ENCODE measurements at places on chromosomes 12 and 14.

DNA sequence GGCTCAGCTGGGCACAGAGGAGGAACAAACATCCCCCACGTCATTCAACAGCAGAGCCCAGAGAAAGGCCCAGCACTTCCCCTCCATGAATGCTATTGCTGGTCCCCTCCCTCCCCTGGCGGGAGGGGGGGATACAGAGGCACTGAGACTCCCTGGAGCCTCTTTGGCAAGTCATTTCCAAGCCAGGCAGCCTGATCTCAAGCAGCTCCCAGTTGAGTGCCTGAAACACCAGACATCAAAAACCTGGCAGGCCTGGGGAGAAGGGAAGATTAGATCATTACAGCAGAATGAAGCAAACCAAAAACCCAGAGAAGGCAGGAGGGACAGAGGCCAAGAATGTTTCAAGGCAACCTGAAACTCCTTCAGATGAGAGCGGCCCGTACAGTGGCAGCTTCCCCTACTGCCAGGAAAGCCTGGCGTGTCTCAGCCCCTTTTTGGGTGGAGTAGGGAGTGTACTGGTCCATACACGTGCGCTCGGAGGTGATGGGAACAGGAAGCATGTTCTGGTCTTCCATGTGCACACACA is 92.1 kb downstream of the LRRC74A start:
- DNase-seq, result no peak

GRCh38 chr14:52015411-52016030 is 26.2 kb downstream of the RTRAF start:
- DNase-seq, result no peak

- no peak for DNase-seq
Observed at GRCh38 chr14:61476754-61477410, 155.5 kb downstream of the PRKCH start.

GRCh38 chr12:132665794-132666193 is 21.3 kb downstream of the POLE start:
- DNase-seq, result no peak

DNA sequence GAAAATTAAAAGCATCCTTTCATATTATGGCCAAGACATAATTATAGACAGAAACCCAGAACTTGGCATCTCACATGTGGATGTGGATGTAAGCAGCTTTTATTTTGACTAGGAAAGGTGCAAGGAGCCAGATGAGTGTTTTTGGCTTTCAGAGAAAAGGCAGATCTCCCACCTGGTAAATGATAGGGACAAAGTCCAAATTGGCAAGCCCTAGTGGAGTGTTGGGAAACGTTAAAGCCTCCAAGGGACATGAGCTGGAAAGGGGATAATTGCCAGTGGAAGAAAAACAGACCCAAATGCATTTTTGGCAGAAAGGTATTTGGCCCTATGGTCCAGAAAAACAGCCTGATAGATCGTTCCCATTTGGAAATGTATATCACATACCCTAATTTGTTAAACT is 60.1 kb downstream of the KLHL28 start:
- no peak for DNase-seq

DNA sequence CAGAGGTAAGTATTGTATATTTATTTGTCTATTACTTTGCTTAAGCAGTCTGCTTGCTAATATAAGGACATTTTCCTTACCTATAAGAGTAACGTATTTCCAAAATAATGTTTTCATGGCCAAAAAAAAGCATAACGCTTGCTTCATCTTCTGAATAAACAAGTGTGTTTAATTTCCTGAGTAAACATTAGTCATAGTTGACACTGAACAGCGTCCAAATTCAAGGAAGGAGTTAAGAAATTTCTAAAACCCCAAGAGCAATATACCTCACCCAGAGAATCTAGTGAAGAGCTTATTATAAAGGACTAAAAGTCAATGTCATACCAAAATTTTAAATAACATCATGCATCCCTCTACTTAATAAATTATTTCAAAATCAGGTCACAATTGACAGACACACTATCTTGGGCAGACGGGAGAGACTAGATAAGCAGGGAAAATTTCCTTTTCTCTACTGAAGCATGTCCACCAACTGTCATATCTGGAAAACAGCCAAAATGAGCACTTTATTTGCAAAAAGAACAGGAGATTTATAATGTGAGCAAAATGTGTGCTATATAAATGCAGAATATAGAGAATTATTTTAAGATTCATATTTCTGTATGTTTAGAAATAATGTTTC is 25.1 kb downstream of the ANKS1B start:
- no peak for DNase-seq

- DNase-seq, result peak; percentile 30
Observed at GRCh38 chr12:6039894-6040601, 84.4 kb downstream of the VWF start.

- DNase-seq, result no peak
Observed at GRCh38 chr12:54131641-54132280, 57.0 kb downstream of the SMUG1 start.

DNA sequence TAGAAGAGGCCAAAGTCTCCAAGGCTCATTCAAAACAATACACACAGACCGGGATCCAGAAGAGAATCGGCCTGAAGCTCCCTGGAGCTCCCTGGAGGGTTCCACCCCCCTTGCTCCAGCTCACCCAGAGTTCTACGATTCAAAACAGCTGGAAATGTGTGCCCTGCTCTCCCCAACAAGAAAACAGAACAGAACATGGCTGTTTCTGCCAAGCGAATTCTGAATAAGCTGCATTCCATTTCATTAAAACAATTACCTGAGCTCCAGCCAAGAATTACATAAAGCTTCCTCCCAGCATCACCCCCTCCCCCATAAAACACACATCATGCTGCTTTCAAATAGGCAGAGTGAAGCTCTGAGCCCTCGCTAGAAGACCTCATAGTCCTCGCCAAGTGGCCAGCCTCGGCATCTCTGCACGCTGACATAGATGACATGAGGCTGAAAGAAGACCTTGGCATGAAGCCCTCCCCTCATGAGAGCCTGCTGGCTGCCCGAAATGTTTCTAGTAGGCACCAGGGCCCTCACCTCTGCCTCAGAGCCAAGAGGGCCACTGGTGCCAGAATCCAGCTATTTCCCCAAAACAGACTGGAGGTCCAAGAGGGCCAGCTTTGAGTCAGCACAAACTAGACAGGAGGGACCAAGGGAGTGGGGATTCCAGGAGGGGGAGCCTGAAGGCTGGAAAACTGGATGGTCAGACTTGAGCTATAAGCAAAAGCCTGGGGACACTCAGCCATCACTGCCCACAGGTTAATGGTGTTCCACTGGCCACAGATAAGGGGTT is 8.3 kb downstream of the PXN start:
- no peak for DNase-seq

DNA sequence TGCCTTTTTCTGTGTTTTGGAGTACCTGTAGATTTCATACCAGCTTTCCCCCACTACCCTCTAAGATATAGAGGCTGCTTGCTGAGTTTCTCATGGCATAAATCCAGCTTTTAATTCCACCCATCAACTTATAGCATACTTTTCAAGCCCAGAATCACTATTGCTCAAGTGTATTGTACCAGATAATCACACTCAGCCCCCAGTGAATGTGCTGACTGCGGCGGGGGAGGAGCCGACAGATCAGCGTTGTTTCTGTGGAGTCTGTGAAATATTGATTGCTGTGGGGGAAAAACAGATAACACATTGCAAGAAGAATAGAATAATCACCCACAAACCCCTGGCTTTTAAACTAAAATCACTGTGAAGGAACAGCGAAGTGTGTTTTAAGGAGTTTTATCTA is 296.1 kb downstream of the TMEM132D start:
- no peak for DNase-seq

DNA sequence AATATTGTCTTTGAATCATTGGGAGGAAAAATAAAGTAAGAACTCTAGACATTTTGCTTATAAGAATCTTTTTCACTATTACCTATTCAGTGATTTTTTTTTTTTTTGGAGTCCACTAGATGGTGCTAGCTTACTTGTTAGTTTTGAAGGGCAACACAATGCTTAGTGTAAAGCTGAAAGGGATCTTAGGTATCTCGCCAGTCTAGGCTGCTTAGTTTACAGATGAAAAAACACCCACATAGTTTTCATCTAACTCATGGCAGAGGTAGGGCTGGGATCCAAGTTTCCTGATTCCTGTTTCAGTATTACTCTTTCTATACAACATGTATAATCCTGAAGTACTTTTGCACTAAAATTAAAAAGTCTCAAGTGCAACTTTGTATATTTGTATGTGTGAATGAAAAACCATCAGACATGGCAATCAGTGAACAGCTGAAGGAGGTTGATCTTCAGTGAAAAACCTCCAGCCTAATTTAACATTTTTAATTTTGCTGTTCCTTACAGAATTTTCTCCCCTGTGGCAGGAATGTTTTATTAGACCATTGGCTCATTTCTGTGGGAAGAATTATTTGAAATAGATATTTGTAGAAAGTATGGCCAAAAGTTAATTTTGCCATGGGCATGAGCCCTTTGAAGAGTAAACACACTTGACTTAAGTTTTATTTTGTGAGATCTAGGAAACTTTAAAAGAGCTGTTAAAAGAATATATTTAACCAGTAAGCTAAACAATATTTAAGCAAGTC is 40.7 kb downstream of the LRRIQ1 start:
- DNase-seq, result no peak

DNA sequence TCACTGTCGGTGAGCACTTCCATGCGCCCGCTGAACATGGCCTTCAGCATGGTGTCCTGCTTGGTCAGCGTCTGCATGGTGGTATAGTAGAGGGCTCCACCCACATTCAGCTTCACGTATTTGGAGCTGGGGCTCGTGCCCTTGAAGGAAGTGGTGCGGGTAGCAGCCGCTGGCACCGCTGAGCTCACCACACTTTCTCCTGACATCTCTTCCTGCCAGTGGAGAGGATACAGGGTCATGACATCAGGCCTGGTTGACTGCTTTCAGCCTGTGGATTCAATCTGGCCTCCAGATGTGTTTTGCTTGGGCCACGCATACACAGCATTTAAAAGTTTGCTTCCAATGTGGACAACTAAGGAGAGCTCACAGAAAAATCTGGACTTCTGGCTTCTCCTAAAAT is 7.6 kb downstream of the KCTD10 start:
- DNase-seq, result no peak

- no peak for DNase-seq
Observed at GRCh38 chr12:27226407-27226929, 17.6 kb upstream of the STK38L start.

DNA sequence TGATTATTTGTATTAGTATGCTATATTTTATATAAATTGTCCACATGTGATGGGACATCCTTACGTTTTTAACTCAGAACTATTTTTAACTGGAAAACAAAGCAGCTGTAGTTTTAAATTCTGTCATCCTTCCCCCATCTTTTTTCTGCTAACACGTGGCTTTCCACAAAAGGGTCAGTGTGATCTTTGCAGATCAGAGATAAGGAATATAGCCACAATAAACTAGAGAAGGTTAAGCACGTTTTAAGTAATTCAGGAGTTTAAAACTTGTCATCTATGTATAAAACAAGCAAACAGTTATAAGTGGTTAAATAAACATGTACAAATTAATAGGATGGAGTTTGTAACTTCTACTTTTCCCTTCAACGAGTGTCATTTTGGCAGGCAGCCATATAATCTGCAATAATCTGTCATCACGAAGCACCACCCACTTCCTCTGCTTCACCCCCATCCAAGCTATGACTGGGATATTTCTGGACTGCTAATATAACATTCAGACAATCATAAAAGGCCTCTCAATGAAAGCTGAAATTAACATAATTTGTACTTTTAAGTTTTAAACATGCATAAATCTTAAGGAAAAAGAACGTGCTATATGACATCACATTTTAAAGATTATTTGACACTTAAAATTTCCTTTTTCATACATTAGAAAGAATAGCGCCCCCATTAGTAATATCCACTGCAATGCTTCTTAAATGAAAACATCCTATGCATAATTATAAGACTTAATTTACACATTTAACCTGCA is 15.3 kb downstream of the TAOK3 start:
- DNase-seq, result no peak

DNA sequence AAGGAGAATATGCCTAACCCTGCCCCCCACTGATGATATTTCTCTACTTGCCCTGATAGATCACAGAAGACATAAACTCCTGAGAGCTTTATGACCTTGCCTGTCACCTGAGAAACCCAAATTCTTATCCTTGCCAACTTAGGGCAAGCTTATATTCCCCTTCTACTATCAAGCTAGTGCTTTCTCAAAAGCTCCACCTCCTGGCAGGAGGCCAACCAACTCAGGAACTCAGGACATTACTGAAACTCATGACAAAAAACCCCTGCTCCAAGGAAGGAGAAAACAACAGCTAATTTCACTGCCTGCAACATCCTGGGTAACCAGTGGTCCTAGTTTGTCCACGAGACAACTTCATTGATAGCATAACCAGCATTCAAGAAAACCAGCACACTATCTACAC is 60.9 kb upstream of the FSCB start:
- DNase-seq, result no peak

GRCh38 chr14:53341324-53341723 is 188.2 kb upstream of the DDHD1 start:
- DNase-seq, result no peak

- DNase-seq, result no peak
Observed at GRCh38 chr12:123078120-123078465, 72.8 kb downstream of the PITPNM2 start.

- DNase-seq, result peak; percentile 47
Observed at GRCh38 chr14:34227834-34228649, 234.0 kb downstream of the SPTSSA start.

GRCh38 chr14:98070536-98070935 is 1201.5 kb downstream of the BCL11B start:
- DNase-seq, result no peak

DNA sequence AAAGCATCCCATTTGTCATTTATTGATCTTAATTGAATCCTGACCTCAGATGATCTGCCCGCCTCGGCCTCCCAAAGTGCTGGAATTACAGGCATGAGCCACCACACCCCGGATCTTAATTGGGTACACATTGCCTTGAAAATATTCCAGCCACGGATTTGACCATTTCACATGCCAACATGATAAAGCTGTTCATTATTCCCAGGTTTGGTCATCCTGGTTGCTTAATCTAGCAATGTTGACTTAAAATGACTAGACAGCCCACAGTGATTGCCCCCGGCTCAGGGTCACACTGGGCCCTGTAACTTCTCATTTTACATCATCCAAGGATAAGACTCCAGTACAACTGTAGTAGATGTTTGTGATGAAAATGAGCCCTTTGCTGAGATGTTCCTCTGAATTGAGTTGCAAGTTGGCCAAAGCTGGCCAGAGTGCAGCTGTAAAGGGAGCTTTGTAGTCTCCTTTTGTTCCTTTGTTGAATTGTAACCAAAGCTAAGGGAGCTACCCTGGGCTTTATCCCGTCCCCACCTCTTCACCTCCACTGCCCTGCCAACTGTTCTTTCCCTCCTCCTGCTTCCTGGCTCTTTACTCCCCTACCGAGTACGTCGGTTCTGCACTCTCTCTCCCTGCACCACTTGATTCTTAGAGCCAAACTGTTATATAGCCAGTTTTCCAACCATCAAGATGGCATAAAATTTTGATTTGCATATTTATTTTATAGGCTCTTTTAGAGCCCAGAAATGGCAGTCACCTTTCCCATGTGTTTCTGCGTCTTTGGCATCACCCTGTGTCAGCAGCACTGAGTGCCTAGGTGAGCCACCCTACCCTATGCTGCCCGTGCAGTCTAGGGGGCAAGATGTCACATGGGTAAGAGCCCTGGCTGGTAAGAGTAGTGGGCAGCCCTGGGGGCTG is 141.3 kb upstream of the HIF1A start:
- DNase-seq, result no peak

GRCh38 chr14:69244946-69245345 is 15.0 kb upstream of the GALNT16 start:
- no peak for DNase-seq

Data from activated T-cell treated with anti-CD3 and anti-CD28 coated beads for 48 hours (primary cell).